CD4-positive, alpha-beta memory T cell (primary cell): ENCODE measurements at places on chromosomes 7 and 10. TPM values are rescaled to one million over a fixed set of nuclear protein-coding genes. Genes with fewer than 3 reads are reported as not detected.

- no peak overlapping the region for H3K27ac ChIP-seq
- no peaks in the 10 kb centered on the region for H3K36me3 ChIP-seq
- DNase-seq = no peak
These were observed 26.7 kb downstream of the CPXM2 start for GRCh38 chr10:123864923-123865322.

DNA sequence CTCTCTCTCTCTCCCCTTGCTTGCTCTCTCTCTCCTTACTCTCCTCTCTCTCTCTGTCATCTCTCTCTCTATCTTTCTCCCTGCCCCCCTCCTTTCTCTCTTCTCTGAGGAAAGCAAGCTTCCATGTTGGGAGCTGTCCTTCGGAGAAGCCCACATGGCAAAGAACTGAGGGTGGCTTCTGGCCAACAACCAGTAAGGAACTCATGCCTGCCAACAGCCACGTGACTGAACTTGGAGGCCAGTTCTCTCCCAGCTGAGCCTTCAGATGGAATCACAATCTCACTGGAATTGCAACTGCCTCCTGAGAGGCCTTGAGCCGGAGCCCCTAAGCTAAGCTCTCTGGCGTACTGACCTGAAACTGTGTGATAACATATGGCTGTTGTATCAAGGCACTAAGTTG is 12.0 kb upstream of the DHTKD1 start:
- H3K27me3 ChIP-seq = no peaks in the 10 kb centered on the region
- no peaks in the 10 kb centered on the region for H3K36me3 ChIP-seq
- H3K27ac ChIP-seq = no peak overlapping the region
- H3K4me1 ChIP-seq = no peaks in the 10 kb centered on the region

- no peaks in the 10 kb centered on the region for H3K36me3 ChIP-seq
- no peak overlapping the region for H3K4me3 ChIP-seq
- no peaks in the 10 kb centered on the region for H3K4me1 ChIP-seq
- H3K27me3 ChIP-seq = no peaks in the 10 kb centered on the region
- DNase-seq = no peak
These were observed 167.3 kb downstream of the EGFR start for GRCh38 chr7:55185941-55186609.

- no peak overlapping the region for H3K4me3 ChIP-seq
- H3K27me3 ChIP-seq = no peaks in the 10 kb centered on the region
- DNase-seq = no peak
- no peaks in the 10 kb centered on the region for H3K36me3 ChIP-seq
- no peaks in the 10 kb centered on the region for H3K4me1 ChIP-seq
These were observed 275.4 kb downstream of the PARD3 start for GRCh38 chr10:34539533-34540315.

GRCh38 chr10:10796774-10797415 is 220.8 kb upstream of the CELF2 start:
- H3K36me3 ChIP-seq = no peaks in the 10 kb centered on the region
- DNase-seq = no peak
- H3K27ac ChIP-seq = no peak overlapping the region
- H3K4me1 ChIP-seq = no peaks in the 10 kb centered on the region
- H3K27me3 ChIP-seq = no peaks in the 10 kb centered on the region
- H3K4me3 ChIP-seq = no peak overlapping the region

- H3K27me3 ChIP-seq = no peaks in the 10 kb centered on the region
- H3K36me3 ChIP-seq = no peaks in the 10 kb centered on the region
- no peaks in the 10 kb centered on the region for H3K4me1 ChIP-seq
- no peak for DNase-seq
These were observed 539.9 kb upstream of the C7orf33 start for GRCh38 chr7:148050492-148051158.

GRCh38 chr10:121104476-121105111 is 253.4 kb downstream of the WDR11 start:
- no peak overlapping the region for H3K27ac ChIP-seq

GRCh38 chr7:145797507-145797906 is 319.1 kb upstream of the CNTNAP2 start:
- no peak overlapping the region for H3K4me3 ChIP-seq
- no peaks in the 10 kb centered on the region for H3K4me1 ChIP-seq
- no peaks in the 10 kb centered on the region for H3K36me3 ChIP-seq
- H3K27ac ChIP-seq = no peak overlapping the region

DNA sequence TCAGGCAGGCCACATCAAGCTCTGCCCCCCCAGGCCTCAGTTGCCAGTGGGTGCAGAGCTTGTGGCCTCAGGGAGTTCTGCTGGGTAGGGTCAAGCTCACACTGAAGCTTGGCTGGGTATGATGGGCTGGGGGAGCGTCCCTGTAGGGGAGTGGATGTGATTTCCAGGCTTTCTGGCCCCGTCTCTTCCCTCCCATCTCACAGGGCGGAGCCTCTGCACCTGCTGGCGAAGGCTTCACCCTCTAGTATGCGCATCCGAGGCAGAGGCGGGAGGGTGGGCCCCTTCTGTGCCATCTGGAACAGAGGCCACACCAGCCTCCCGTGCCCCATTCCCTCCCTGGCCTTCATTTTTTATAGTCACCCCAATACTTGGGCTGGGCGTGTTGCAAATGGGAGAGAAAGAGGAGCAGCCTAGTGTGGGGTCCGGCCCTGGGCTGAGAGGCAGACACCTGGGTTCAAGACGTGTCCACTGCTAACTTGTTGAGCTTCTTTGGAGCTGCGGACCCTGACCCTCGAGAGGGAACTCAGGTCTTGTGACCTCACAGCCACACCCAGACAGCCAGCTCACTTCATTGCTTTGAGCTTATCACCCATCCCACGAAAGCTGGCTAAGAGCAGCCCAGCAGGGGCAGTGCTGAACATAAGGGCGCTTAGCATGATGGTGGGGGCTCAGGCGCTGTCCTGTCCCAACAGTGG is 2.3 kb downstream of the AQP1 start:
- H3K36me3 ChIP-seq = no peaks in the 10 kb centered on the region
- no peak overlapping the region for H3K4me3 ChIP-seq
- no peak overlapping the region for H3K27ac ChIP-seq
- H3K27me3 ChIP-seq = no peaks in the 10 kb centered on the region
- H3K4me1 ChIP-seq = no peaks in the 10 kb centered on the region
- no peak for DNase-seq

GRCh38 chr7:106029941-106030340 is 66.9 kb downstream of the CDHR3 start:
- no peak overlapping the region for H3K4me3 ChIP-seq
- H3K27ac ChIP-seq = no peak overlapping the region
- no peaks in the 10 kb centered on the region for H3K36me3 ChIP-seq
- H3K4me1 ChIP-seq = no peaks in the 10 kb centered on the region

GRCh38 chr7:99720800-99721595 is 14.0 kb downstream of the CYP3A7 start:
- DNase-seq = no peak
- H3K4me3 ChIP-seq = no peak overlapping the region
- peaks cover 4% of the 10 kb centered on the region for H3K4me1 ChIP-seq
- H3K27me3 ChIP-seq = no peaks in the 10 kb centered on the region
- no peak overlapping the region for H3K27ac ChIP-seq

DNA sequence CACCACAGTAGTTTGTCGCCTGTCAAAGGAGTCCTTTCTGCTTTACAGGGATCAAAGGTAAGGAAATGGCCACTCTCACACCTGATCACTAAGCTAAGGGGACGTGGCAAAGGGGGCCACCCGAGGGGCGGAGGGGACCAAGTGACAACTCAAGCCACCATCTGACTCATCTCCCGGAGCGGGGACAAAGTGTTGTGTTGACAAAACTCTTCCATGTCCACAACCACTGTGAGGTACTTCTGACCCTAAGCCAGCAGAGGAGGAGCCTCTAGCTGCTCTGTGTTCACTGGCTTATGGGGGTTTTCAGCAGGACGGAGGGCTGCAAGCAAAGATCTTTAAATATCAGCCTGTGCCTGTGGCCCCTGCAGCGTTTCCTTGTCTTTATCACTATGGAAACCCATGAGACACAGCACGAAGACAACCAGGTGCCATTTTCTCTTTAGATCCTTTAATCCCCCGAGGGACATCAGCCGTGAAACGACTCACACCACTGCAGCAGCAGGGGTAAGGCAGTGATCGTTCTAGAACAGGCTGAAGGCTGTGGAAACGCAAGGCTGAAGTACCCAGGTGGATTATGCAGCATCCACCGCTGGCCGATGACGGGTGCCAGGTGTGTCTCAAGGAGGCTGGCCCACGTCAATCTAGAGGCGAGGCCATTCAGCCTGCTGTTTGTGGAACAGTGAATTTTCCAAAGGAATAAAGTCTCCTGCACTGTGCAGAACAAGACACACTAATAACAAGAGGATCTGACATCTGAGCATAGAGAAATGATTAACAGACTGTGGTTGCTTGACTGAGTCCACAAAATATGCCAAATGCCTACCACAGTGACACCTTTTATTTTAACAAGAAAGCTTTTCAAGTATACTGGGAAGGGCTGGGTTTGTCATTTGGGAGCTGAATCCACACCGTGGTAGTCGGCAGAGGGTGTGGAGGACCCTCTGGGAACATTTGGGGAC is 26.6 kb upstream of the DDC start:
- H3K36me3 ChIP-seq = no peaks in the 10 kb centered on the region
- H3K27me3 ChIP-seq = no peaks in the 10 kb centered on the region
- no peak overlapping the region for H3K27ac ChIP-seq
- peaks cover 18% of the 10 kb centered on the region for H3K4me1 ChIP-seq
- H3K4me3 ChIP-seq = no peak overlapping the region
- no peak for DNase-seq

GRCh38 chr10:4546500-4546899 is 279.5 kb upstream of the AKR1E2 start:
- H3K4me3 ChIP-seq = no peak overlapping the region
- no peak for DNase-seq
- H3K27ac ChIP-seq = no peak overlapping the region
- H3K27me3 ChIP-seq = no peaks in the 10 kb centered on the region

GRCh38 chr7:155897758-155898386 is 85.6 kb upstream of the SHH start:
- H3K27ac ChIP-seq = no peak overlapping the region
- H3K36me3 ChIP-seq = no peaks in the 10 kb centered on the region
- no peaks in the 10 kb centered on the region for H3K27me3 ChIP-seq
- no peaks in the 10 kb centered on the region for H3K4me1 ChIP-seq
- no peak overlapping the region for H3K4me3 ChIP-seq

DNA sequence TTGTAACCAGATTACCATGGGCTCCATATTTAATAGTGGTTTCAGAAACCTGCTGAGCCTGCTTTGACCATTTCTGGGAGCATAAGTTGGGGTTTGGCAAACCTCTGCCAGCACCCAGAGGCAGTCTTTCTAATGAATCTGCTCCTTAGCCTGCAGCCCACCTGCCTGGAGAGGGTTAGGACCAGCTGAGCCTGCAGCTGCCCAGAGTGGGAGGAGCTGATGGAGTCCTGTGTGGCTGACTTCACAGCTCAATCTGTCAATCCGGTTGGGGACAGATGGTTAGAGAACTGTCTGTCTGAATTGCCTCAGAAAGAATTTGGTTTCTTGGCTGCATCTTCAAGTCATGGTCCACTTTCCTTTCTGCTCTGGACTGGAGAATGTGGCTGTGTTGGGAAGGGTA is 444.6 kb downstream of the NRG3 start:
- no peak overlapping the region for H3K4me3 ChIP-seq
- DNase-seq = no peak
- H3K4me1 ChIP-seq = no peaks in the 10 kb centered on the region
- no peaks in the 10 kb centered on the region for H3K27me3 ChIP-seq
- H3K36me3 ChIP-seq = no peaks in the 10 kb centered on the region

DNA sequence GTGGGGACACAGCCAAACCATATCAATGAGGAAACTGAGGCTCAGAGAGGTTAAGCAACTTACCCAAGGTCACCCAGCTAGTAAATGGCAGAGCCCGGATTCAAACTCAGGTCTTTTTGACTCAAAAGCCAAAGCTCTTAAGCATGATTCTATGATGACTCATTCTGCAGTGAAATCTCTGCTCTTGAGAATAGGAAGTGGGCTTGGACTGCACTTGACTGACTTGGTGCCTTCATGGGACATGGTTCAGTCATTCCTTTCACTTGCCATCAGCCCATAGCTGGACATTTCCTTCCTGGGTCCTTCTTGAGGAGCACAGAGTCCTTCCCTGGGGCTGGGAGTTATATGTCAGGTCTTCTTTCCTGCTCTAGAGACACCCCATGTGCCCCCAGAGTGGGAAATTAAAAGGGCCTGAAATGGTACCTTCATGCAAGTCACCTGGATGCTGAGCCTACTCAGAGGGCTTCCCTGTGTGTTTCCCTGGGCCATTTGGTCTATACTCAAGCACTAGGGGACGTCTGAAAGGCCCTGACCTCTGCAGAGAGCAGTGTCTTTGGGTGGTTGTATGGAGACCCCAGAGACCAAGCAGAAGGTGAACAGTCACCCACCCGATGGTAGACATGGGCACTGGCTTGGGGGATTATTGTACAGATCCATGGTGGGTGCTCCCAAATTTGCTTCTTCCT is 62.4 kb upstream of the SDK1 start:
- no peak overlapping the region for H3K27ac ChIP-seq
- no peaks in the 10 kb centered on the region for H3K27me3 ChIP-seq
- no peak overlapping the region for H3K4me3 ChIP-seq
- DNase-seq = no peak
- H3K36me3 ChIP-seq = no peaks in the 10 kb centered on the region

DNA sequence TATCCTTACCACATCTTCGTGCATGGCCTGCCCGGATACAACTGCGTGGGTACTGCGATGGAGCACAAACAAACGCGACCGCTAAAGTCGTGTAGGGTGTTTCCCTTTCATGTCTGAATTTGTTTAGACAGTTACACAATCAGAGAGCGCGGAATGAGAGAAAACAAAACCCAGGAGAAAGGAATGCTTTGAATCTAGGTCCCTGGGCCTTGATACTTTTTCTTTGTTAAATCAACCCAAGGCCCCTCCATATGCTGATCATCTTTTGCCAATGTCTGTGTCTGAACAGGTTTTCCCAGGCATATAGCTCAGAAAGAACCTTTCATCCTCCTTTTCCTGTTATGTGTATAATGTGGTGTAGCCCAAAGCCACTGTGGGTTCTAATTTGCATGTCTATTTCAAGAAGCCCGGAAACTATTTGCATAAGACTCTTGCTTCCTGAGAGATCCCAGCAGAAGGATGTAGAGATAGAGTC is 145.8 kb downstream of the FRMD4A start:
- no peaks in the 10 kb centered on the region for H3K36me3 ChIP-seq
- H3K4me1 ChIP-seq = peaks cover 24% of the 10 kb centered on the region
- H3K27ac ChIP-seq = peak overlapping the region; percentile 51
- DNase-seq = peak; percentile 89

GRCh38 chr10:82643601-82644000 is 768.6 kb downstream of the NRG3 start:
- H3K36me3 ChIP-seq = no peaks in the 10 kb centered on the region
- no peak overlapping the region for H3K27ac ChIP-seq
- H3K27me3 ChIP-seq = no peaks in the 10 kb centered on the region
- H3K4me1 ChIP-seq = no peaks in the 10 kb centered on the region

PDLIM1 gene
- 0.90 TPM for total RNA-seq

LRRD1 gene
- not detected for total RNA-seq

IDI2 gene
- total RNA-seq = not detected

PKD2L1 gene
- total RNA-seq = not detected

LRRC61 gene
- total RNA-seq = 11.0 TPM

KCNIP2 gene
- total RNA-seq = 3.4 TPM

ATP5MK gene
- 148 TPM for total RNA-seq

DMBT1 gene
- not detected for total RNA-seq
